Stimulated activated CD4-positive, alpha-beta T cell treated with anti-CD3 and anti-CD28 coated beads, Interleukin-1b, Interleukin-23, amount 100 ng/mL, for 1 hour (primary cell): ENCODE measurements at places on chromosomes 2 and 18.

GRCh38 chr2:190598621-190599020 is 50.3 kb upstream of the NAB1 start:
- no peak for DNase-seq

DNA sequence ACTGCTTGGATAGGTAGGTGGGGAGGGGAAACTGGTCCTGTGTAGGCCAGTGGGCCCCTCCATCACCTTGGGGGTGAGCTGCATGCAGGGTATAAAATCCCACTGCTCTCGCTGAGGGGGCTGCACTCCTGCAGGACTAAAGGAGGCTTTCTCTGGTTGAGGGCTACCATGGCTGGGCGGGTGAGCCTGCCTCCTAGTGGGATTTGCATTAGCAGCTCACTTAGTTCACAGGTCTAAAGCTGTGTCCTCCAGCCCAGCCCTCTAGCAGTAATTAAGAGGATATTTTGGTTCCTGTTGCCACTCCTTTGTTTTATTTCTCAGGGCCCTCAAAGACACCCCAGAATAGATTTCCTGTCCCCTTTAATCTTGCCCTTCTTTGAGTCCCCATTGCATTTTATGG is 24.6 kb downstream of the TMEM127 start:
- DNase-seq = no peak

DNA sequence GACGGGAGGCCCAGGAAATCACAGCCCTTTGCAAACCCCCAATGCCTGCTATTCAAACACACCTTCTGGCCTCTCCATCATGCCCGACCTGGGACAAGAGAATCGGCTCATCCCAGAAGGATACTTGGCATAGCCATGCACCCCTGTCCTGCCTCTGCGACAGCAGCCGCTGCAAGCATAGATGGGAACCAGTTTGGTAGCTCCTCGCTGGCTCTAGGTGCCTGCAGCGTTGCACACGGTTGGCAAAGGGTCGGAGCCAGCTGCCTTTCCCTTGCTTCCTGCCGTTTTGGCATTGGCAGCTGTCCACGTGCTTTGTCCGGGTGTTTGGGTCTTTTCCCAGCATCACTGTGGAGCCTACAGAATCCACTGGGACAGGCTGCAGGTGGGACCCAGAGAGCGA is 76.9 kb downstream of the TWIST2 start:
- DNase-seq = no peak

- DNase-seq = no peak
These were observed 33.7 kb downstream of the LANCL1 start for GRCh38 chr2:210442878-210443277.

- no peak for DNase-seq
These were observed 26.8 kb upstream of the E2F6 start for GRCh38 chr2:11492720-11493119.

DNA sequence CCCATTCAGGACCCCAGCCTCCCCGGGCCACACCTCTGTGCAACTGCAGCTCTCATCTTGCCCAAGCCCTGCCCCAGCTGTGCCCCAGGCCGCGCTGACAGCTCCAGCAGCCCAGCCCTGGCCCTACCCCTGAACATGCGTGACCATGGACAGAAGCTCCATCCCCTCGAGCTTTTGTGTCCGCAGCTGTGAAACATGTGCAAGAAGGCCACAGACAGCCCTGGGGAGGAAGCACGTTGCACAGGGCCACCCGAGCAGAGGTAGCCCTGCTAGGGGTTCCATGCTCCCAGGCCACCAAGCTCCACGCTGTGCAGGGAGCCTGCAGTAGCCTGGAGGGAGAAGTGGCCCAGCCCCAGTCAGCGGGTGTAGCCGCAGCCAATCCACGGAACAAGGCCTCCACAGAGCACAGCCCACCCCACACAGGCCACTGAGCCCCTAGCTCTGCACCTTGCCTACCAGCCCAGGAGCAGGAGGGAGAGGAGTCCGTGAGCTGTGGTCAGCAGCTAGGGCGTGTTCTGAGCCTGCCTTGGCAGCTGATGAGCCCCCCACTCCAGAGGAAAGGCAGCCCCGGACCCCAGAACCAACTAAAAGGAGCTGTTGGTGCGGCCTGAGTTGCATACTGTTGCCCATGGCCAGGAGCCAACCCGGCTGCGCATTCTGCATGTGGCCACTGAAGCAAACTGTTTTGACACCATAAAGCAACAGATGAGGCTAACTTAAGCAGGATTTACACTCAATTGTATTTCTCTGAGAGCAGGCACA is 184.0 kb downstream of the SEPTIN10 start:
- DNase-seq = no peak

DNA sequence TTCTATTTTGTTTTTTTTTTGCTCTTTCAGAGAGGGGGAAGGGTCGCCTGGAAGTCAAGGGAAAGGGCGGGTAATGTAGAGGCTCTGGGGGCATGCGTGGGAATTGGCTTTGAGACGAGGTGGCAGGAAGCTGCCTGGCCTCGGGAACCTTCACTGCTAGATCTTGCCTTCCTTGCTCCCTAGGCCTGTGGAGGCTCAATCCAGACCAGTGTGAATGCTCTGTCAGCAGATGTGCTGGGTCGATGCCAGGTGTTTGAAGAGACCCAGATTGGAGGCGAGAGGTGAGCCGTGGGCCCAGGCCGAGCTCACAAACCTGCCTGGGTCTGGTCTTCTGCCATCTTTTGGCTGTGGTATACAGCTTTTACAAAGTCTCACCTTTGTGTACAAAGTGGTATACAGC is 15.5 kb downstream of the CCT7 start:
- DNase-seq = no peak

DNA sequence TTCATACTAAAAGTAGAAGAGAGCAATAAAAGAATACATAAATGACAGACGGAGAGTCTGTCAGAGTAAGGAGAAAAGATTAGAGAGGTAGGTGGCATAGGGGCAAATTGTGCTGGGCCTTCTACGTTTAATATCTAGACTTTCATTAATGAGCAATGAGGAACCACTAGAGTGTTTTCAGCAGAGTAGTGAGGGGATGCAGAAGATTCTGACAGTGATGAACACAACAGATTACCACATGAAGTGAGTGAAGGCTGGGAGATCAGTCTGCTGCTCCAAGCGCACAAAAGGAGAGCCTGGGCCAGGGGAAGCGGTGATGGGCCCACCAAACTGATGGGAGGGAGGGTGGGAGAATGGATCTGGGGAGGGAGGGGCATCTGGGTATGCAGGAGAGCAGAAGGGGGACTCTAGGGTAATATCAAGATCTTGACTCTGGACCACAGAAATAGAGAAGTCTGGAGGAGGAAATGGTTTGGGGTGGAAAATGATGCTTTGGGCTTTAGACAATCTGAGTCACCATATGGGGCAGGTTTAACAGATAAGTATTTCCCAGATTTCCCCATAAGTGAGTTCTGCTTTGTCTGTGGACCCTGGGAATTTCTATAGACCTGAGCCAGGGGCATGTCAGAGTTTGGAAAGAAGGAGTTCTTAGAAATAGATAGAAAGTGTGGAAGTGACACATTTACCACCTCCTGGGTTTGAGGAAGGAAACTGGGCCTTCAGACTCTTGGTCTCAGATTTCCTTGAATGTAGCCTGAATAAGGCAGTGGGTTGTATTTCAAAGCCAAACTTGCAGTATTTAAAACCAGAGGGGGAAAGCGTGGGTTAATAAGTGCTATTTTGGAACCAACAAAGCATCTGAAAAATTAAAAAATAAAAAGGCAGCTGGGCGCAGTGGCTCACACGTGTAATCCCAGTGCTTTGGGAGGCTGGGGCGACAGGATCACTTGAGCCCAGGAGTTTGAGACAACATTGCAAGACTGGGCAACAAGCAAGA is 15.0 kb upstream of the IL1A start:
- DNase-seq = no peak

DNA sequence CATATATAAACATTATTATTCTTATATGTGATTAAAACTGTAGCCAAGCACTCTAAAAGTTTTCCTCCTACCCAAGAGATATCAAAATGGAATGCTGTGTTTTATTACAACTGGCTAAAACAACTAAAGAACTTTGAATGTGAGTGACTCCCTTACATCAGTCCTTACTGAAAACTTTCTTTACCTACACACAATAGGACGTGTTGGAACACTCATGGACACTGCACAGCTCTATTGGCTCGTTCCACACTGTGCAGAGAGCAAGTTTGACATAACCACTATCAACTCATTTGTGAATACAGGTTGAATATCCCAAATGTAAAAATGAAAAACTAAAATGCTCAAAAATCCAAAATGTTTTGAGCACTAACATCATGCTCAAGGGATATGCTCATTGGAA is 650.6 kb downstream of the SLC4A3 start:
- DNase-seq = no peak

- no peak for DNase-seq
These were observed 978 bp upstream of the TUBA4A start for GRCh38 chr2:219254590-219255201.

DNA sequence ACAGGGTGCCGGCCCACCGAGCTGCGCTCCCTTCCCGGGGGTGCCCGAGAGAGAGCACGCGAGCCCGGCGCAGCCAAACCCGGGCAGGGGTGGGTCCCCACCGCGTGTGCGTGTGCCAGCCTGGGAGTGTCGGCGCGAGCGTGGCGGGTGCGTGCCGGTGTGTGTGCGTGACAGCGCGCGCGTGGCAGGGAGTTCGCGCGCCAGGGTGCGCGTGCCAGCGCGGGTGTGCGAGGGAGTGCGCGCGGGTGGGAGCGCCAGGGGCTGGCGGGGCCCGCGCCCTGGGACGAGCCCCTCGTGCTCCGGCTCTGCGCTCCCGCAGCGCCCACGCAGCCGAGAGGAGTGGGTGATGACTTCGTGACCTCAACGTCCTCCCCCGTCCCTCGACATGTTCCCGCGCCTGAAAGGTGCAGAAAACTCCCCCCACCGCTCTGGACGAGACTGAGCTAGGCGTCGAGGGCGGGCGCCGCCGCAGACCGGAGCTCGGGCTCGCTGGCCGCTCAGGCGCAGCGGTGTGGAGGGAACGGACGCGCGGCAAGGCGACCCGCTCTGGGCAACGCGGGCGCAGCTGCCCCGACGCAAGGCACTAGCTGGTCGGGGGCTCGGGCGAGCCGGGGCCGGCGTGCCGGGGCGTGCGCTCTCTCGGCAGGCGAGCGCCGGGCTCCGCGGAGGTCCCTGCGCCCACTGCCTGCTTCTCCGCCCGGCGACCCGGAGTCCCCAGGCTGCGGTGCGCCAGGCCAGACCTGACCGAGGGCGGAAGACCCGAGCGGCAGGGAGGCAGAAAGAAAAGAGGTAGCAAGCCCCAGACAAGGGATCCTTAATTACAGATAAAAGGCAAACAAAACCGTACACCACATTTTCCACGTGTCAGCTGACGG is 582.8 kb downstream of the ZEB2 start:
- DNase-seq = no peak

DNA sequence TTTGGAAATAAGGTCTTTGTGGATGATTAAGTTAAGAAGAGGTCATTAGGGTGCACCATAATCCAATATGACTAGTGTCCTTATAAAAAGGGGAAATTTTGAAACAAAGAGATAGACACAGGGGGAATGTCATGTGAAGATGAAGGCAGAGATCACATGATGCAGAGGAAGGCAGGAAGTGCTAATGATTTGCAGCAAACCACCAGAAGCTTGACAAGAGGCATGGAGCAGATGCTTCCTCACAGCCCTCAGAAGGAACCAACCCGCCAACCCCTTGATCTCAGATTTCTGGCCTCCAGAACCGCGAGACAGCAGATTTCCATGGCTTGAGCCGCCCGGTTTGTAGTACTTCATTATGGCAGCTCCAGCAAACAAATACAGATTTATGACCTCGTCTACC is 17.4 kb upstream of the SMARCAL1 start:
- no peak for DNase-seq

- no peak for DNase-seq
These were observed 12.8 kb downstream of the UPP2 start for GRCh38 chr2:158114516-158114915.

GRCh38 chr2:230824406-230824978 is 40.2 kb upstream of the ITM2C start:
- DNase-seq = peak; percentile 8

DNA sequence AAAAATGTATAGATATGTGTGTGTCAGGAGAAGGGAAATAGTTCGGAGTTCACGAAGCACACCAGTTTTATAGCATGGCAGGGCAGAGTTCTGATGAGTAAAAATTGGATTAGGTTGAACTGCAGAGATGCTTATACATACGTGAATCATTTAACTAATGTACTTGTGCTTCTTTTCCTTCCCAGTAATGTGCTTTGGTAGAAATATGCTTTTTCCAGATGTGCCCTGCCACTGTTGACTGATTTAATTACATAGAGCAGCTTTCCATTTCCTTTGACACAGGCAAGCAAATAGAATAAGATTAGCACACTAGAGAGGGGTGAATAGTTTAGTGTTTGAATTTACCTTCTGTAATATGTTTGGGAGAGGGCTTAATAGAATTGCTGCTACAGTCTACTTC is 28.9 kb upstream of the ARMC9 start:
- no peak for DNase-seq

DNA sequence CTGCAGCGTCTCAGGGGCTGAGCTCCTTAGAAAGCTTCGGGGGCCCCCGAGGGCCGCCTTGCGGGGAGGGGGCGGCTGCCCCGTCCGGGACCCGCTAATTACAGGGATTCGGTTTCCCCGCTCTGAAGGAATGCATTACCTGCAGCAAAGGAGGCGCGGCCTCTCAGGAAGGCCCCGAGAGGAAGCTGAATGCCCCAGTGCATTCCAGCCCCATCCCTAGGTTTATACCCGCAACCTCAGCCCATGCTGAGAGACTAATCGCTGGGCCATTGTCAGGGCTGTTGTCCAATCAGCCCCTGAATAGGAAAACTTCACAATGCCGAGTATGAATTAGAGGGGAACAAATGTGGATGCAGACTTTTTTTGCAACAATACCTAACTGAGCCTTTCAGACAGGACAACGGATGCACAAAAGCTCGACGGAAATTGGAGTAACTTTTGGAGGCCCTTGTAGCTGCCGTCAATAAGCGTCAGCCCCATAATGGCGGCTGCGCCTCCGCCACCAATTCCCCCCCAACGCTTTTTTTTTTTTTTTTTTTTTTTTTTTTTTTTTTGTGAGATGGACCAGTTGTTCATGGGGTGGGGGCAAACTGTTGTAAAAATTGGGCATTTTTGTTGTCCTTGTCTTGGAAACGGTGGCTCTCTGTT is 138.6 kb upstream of the SIX3 start:
- no peak for DNase-seq

DNA sequence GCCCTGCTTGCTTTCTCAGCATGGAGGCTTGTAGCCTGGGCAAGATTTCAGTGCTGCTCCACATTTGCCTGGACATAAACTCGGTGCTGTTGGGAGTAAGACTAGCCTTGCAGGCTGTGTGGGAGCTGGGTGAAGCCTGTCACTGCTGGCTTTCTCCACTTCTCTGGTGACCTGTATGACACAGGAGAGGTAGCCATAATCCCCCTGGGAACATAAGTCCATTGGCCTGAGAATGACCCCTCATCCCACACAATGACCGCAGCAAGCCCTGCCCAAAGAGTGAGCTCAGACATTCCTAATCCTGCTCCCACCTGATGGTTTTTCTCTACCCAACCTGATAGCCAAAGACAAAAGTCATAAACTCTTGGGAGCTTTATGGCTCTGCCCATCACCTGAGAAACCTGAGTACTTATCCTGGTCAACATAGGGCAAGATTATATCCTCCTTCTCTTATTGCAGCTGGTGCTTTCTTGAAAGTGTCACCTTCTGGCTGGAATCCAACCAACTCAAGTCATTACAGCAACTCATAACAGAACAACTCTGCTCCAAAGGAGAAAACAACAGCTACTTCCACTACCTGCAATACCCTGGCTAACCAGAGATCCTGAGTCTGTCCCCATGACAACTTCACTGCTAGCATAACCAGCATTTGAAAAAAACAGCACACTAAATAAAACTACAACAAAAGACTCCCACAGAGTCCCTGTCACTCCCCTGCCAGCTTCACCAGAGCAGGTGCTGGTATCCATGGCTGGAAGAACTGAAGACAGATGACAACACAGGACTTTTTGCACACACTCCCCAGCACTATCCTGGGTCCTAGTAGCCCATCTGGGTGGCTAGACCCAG is 834.4 kb upstream of the DDX18 start:
- DNase-seq = no peak

GRCh38 chr2:134845719-134846118 is 7.3 kb downstream of the ACMSD start:
- DNase-seq = no peak
